Stimulated activated CD8-positive, alpha-beta memory T cell treated with anti-CD3 and anti-CD28 coated beads, Interleukin-4, amount 100 ng/mL, for 48 hours (primary cell): ENCODE measurements at places on chromosomes 13 and 19.

DNA sequence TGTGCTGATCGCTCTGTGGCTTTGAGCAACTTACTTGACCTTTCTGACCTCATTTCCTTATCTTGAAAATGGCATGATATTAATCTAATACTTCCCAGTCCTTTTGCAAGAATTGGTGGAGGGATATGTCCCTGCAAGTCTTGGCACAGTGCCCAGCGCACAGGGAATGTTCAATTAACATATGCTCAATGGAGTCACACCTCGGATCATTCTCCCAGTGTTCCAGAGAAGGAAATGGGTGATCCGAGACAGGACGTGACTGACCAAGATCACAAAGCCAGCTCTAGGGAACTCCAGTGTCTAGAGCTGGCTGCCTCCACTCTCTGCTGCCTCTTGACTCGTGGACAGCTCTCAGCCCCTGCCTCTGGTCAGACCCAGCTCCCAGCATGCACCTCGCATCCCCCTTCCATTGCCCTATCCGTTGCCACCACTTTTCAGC lies 3.6 kb downstream of the CDC42EP5 start:
- DNase-seq = no peak

GRCh38 chr13:78881054-78881453 lies 222.1 kb upstream of the OBI1 start:
- no peak for DNase-seq

DNA sequence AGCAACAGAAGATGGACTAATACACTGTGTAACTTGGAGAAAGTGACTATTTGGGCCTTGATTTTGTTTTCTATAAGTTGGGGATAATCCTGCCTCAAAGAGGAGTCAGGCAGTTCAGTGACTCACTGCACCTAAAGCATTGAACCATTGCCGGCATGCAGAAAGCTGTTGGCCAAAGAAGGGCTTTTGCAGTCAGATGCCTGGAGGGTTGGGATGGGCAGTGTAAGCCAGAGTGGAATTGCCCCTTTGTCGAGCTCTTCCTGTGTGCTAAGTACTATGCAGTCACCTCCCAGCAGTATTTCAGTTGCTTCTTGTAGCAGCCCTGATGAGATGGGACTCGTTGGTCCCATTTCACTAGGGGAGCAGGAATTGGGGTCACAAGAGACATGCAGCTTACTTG lies 11.1 kb downstream of the ZNF473 start:
- DNase-seq = no peak

- DNase-seq = no peak
Observed at GRCh38 chr19:32168606-32169005, 176.8 kb upstream of the ZNF507 start.

GRCh38 chr19:54168174-54168917 lies 4.6 kb downstream of the TMC4 start:
- DNase-seq = peak; percentile 99

- no peak for DNase-seq
Observed at GRCh38 chr19:835210-835810, 5.5 kb upstream of the PRTN3 start.

- DNase-seq = no peak
Observed at GRCh38 chr13:98598043-98598442, 21.1 kb upstream of the STK24 start.

- no peak for DNase-seq
Observed at GRCh38 chr19:18172331-18173053, 1.1 kb upstream of the IFI30 start.

- no peak for DNase-seq
Observed at GRCh38 chr19:6671960-6672359, 2.0 kb upstream of the TNFSF14 start.

DNA sequence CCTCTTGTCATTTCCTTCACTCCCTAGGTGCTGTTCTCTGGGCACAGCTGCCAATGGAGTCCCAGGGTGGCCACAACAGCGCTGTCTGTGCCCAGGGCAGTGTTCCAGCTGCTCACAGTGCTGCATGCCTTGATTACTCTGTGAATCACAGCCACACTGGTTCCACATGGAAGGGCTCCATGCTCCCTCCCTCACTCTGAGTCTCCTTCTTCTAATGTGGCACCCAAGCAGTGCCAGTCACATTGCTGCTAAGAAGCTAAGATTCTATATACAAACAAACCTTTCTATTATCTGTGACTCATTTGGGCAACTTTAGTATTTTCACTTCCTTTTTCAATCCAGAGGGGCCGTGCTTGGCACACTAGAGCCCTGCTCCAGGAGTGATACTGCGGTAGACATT lies 248.7 kb downstream of the TDRD3 start:
- no peak for DNase-seq

DNA sequence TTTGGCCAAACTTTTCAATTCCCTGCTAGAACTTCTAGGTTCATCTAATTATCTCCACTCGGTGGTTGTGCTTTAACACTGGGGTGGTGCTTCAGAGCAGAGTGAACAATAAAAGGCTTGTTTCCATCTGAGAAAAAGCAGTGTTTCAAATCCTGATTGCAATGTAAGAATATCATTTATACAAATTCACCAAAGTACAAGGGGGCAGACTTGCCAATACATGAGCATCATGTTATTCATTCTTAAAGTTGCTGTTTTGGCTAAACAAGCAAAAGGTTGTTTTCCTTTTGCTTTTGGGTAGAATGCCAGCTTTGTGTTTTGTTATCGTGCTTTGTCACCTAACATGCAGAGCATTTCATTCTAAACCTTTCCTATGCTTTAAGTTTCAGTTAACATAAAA lies 78.5 kb upstream of the UBAC2 start:
- DNase-seq = no peak

- DNase-seq = no peak
Observed at GRCh38 chr13:39577838-39578491, 25.0 kb downstream of the LHFPL6 start.

- DNase-seq = peak; percentile 55
Observed at GRCh38 chr13:40786568-40786996, 2.8 kb upstream of the SLC25A15 start.

GRCh38 chr13:94329754-94330551 lies 149.5 kb downstream of the DCT start:
- no peak for DNase-seq

DNA sequence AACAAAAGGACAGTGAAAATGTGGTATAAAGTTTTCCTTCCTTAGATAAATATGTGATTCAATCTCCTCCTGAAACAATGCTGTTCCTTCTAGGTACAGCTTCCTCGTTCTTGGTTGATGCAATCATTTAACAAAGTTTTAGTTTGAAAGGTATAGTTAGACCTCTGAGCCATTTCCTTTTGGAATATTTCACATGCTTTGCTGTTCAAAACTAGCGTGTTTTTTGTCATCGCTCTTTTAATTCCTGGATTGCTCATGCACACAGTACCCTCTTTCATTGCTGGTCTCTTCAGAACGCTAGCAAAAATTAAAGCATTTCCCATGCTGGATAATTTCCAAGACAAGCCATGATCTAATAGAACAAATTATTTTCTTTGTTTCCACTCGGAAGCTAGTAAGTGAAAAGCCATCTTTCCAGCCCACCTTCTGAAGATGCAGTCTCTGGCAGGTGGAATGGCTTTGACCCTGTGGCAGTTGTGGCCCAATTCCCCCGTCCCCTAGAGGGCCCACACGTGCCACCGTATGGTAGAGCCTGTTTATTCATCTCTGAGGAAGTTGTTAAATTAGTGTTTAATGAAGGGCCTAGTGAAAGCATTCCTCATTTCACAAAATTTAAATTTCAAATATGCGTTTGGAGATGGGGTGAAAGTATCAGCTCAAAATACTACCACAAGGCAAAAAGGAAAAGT lies 1040.6 kb upstream of the SLC10A2 start:
- DNase-seq = no peak

- no peak for DNase-seq
Observed at GRCh38 chr19:55857974-55858373, 21.6 kb downstream of the NLRP4 start.
